Karpas-422 (cell line): ENCODE measurements at places on chromosomes 4 and X.

DNA sequence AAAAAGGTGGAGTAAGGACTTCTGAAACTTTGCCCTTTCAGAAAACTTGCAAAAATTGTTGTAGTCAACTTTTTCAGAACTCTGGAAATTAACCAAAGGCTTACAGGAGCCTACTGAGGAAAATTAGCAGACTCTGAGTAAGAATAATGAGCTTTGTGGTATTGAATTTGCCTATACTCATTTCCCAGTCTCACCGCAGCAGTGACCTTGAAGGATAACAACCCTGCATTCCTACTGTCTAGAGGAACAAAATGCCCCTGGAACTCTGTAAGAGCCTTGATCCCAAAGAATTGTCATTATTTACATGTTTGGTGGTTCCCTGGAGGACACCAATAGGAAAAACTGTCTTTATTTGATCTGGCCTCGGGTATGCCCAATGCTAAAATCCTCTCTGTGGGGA is 57.9 kb downstream of the MND1 start:
- no peak for DNase-seq

GRCh38 chr4:79184476-79184875 is 141.4 kb downstream of the NAA11 start:
- DNase-seq: no peak

DNA sequence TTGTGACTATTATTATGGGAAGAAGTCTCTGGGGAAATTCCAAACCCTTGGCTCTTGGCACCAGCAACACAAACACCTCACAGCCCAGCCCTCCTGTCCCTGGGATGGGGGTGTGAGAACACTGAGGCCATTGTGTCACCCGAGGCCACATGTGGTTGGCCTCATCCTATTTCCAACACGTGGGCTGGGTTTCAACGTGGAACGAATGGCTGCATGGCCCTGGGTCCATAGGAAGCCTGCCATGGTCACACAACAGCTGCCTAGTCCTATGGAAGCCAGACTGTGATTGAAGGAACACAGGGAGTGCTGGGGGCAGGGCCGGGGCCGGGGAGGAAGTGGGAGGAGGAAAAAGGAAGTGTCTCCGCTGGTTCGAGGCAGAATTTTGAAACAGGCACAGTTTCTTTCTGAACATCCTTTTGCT is 10.0 kb downstream of the CLCN4 start:
- DNase-seq: peak; percentile 59

DNA sequence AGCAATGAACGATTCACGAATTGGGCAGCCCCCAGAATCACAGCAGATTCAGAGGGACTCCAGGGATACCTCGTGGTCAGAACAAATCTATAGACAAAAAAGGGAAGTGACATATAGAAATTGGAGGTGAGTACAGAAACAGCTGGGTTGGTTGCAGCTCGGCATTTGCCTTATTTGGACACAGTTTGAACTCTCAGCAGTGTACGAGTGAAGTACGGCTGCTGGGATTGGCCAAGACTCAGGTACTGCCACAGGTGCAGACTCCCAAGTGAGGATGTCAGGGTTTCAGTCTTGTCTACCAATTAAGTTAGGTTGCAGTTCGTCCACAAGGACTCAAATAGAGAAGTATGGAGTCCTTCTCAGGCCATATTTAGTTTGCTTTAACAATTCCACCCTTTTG is 28.2 kb downstream of the HTT-AS start:
- DNase-seq: peak; percentile 88

GRCh38 chrX:10198254-10198653 is 41.5 kb downstream of the CLCN4 start:
- DNase-seq: no peak

DNA sequence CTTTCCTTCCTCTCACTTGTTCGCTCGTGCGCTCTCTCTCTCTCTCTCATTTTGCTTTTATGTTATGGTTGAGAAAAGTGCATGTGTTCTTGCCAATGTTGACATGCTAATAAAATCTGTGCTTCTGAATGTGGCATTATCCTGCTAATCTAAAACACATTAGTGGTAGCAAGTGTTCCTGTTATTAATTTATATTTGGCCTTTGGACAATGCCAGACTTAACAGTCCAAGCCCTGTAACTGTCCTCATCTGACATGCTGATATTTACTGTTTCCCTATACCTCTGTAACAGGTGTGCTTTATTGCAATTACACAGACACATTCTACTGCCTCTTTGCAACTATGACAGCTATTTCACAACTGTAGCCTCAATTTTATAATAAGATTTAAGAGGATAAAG is 2.7 kb downstream of the PPARGC1A start:
- DNase-seq: no peak

DNA sequence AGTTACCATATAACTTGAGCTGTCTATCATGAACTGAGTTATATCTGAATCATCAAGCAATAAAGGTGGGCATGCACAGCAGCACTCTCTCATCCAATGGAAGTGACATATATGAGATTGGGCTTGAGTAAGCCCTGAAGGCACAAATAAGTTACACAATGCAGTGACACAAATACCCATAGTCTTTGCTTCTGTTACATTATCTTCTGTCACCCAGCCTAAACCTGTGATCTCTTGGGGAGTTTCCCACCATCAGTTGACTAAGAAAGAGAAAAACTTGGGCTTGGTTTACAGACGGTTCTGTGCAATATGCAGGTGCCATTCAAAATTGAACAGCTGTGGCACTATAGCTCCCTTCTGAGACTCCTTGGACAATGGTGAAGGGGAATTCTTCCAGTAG is 138.8 kb upstream of the IL15 start:
- no peak for DNase-seq

DNA sequence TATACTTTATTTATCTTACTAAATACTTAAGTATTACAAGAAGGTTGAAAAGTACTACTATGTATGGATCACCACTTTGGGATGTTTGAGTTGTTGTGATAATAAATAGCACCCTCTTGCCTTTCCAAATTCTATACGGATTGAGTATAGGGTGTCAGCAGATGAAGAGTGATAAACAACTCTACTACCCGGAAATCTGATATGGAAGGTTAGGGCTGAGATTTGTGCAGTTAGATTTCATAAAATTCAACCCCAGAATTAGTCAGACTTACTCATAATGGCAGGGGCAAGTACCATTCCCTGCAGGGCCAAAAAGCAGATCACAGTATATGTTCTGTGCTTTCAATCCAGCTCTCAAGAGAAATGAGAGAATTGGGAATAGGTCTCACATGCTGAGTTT is 1008.9 kb upstream of the PCDH7 start:
- DNase-seq: no peak

GRCh38 chr4:148808416-148808815 is 366.2 kb upstream of the NR3C2 start:
- no peak for DNase-seq

GRCh38 chrX:145552643-145553042 is 265.0 kb upstream of the SLITRK2 start:
- peak; percentile 71 for DNase-seq

DNA sequence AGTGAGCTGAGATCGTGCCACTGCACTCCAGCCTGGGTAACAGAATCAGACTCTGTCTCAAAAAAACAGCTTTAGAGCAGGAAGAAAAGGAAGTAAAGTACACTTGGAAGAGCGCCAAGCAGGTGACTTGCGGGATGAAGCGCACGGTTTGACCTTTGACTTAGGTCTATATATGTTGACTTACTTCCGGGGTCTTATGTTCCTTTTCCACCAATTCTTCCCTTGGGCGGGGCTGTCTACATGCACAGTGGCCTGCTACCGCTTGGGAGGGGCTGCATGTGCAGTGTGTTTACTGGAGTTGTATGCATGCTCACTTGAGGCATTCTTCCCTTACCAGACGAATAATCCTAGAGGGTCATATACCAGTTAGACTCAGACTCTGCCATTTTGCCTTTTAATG is 108.6 kb downstream of the APOOL start:
- DNase-seq: no peak

DNA sequence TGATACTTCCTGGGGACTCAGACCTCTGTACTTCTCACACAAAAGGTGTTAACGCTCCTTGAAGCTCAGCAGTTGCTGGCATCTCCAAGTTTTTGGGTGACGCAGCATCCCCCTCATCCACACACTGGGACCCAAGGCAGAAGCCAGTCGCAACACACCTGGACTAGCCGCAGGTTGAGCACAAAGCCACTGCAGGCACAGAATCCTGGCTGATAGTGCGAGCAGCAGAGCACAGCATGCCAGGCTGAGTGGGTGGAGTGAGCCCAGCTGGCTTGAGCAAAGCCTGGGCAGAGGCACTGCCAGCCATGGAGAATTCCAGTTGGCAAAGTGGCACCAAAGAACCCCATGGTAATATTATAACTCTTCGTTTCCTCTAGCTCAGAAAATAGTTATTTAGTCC is 873.2 kb upstream of the NDST4 start:
- DNase-seq: no peak

DNA sequence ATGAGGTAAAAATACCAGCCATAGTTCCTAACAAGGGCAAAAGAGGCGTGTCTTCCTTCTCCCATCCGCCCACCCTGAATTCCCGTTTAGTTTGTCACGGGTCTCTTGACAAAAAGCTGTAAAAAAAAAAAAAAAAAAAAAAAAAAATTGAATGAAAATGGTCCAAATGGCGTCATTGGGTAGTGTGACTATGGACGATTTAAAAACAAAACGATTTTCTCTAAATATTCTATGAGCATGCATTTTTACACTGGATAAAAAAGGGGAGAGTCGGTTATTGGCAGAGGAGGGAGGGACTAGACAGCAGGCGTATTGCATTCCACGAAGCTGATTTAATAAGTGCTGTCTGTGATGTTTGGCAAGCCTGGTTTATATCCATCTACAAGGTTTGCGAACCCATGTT is at the start of gene FAM133A:
Gene FAM133A, plus strand, starts transcription at position 338 of the 403 bp plus-strand sequence. CDS start 35,214 bp downstream, outside the sequence.
- DNase-seq: no peak
